NCI-H1436 treated with DMSO at 0.1 percent for 48 hours (cell line): ENCODE measurements at places on chromosomes 16 and 17.

DNA sequence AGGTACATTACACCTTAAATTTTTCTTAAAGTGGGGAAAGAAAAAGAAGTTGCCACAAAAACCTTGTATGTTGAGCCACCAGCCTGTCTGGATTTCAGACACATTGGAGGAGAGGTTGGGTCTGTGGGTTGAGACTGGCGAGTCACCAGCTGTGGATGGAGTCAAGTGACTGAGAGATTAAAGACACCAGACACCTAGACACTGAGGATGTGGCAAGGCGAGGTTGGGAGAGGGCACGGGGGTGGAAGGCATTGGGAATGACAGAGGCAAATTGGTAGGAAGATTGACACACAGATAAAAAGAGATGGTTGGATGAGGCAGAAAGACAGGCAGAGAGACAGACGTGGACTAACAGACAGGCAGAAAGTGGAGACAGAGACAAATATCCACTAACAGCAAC is 49.6 kb downstream of the KCNJ12 start:
- no peak for DNase-seq

- no peak for DNase-seq
Observed at GRCh38 chr17:78722246-78722761, 59.8 kb downstream of the CYTH1 start.

DNA sequence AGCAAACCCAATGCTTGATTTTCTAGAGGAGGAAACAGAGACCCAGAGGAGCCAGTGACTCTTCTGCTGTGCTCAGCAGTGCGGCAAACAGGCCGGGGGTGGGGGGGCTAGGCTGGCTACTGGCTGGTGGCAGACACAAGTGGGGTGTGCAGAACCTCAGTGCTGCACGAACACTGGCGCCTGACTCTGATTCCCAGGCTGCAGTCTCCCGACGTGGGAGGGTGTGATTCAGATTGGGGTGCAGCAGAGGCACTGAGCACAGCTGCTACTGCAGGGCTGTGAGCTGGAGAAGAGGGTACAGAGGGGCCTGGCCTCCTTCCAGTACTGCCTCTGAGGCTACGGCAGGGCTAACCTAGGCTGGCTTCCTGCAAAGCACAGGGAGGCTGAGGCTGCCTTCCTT is 8.1 kb downstream of the RPL19 start:
- DNase-seq, result no peak

DNA sequence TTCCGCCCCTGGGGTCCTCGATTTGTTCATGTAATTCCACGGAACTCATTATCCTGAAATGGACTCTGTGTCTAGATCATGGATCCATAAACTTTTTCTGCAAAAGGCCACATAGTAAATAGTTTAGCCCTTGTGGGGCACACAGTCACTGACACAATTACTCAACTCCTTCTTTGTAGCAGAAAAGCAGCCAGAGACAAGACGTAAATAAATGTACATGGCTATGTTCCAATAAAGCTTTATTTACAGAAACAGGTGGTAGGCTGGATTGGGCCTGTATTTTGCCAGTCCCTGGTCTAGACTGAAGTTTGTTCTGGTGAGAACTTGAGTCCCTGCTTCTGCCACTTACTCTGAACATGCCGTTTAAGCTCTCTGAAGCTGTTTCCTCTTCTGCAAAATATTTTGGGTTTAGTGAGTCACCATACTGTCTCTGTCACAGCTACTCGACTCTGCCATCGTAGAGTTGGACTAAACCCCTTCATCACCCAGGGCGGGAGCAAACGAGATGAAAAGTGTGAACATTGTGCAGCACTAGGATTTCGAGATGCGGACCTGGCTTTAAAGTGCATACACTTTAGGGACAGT is 61.9 kb upstream of the FOXF1 start:
- DNase-seq, result no peak

DNA sequence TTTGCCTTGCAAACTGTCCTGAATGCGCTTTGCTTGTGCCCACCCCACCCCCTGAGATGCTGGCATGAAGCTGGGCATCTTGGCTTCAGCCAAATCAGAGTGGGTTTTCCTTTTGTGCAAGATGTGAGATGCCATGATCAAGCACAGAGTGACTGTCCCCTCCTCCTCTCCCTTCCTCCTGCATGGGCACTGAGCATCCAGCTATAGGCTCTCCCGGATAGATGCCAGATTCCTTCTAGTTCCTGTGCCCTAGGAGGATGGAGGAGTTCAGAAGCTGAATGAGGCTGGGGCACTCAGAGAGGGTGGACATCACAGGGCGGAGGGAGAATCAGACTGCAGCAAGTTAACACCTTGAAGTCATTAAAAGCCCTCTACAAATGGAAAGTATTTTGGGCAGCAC is 384.1 kb upstream of the CCL2 start:
- DNase-seq, result no peak

DNA sequence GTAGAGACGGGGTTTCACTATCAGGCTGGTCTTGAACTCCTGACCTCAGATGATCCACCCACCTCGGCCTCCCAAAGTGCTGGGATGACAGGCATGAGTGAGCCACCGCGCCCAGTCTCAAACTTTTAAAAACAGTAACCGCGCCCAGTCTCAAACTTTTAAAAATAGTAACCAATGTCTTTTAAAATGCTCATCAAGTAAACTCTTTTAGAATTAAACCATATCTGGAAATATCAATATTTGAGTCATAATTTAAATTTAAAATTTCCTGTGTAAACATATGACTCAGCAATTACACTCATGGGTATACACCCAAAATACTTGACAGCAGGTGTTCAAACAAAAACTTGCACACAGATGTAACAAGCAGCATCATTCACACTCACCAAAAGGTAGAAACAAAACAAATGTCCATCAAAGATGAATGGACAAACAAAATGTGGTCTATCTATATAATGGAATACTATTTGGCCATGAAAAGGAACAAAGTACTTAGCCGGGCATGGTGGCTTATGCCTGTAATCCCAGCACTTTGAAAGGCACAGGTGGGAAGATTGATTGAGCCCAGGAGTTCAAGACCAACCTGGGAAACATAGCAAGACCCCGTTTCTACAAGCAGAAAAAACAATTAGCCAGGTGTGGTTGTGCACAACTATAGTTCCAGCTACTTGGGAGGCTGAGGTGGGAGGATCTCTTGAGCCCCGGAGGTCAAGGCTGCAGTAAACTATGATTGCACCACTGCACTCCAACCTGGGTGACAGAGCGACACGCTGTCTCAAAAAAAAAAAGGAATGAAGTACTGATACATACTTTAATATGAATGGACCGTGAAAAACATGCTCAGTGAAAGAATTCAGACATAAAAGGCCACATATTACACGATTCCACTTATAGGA is 20.2 kb downstream of the ENPP7 start:
- DNase-seq, result no peak

- no peak for DNase-seq
Observed at GRCh38 chr16:54431997-54432896, 145.7 kb upstream of the IRX3 start.

DNA sequence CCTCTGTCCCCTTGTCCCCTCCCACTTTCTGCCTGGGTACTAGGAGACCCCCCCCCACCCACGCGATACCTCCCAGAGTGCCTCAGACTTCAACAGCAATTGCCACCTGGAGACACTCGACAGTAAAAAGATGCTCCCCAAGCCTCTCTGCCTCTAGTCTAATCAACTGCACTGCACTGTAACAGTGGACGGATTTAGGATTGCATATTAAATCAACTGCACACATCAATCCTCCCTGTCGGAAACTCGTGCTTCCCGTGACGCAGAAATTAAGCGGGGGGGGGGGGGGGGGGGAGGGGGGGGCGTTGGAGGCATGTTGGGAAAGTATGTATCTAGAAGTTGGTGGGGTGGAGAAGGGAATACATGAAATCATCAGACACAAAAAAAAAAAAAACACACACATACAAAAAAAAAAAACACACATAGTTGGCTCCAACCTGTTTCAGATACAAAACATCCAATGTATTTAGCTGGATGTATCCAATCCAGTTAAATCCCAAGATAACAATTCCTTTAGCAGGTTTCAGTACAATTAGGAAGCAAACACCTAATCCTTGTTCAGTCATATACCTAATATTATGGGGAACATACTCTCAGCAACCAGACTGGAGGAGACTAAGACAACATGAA is 29.7 kb downstream of the FAM222B start:
- DNase-seq, result peak; percentile 76

DNA sequence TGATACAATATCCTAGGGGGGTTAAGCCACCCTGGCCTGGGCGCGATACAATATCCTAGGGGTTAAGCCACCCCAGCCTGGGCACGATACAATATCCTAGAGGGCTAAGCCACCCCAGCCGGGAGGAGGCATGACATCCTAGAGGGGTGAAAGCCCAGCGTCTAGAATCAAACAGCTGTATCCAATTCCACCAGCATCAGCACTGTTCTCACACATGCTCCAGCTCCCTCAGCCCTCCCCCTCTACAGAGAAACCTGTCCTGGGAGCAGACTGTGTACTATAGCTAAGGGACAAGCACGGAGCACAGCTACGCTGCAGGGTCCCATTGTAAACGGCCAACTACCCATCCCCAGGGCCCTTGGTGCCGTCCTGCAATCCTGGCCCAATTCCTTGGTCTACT is 6.2 kb downstream of the GINS2 start:
- no peak for DNase-seq

- no peak for DNase-seq
Observed at GRCh38 chr17:19579192-19579761, 45.6 kb downstream of the SLC47A1 start.

GRCh38 chr17:4893272-4893671 is 6.1 kb upstream of the C17orf107 start:
- DNase-seq, result no peak

- no peak for DNase-seq
Observed at GRCh38 chr17:17484451-17484899, 7.7 kb downstream of the MED9 start.

DNA sequence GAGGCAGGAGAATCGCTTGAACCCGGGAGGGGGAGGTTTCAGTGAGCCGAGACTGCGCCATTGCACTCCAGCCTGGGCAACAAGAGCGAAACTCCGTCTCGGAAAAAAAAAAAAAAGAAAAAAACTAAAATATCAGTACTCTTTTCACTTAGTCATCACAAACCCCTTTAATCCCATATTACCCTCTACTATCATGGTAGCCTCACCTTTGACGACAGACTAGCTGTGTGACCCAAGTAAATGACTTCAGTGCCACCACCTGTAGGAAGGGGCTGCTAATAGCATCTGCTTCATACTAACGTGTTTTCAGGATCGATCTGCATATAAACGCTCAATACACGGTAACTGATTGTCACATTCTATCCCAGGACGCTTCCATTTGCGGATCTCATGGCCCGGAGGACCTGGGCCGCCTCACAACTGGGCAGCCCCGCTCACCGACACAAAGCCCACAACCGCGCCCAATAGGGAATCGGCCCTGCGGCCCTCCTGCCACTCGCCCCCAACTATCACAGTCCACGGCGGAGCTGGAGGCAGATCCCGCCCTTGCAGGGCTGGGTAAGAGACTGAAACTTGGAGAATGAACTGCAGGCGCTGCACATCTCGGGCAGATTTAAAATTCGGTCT is 1.1 kb upstream of the ZNF263 start:
- DNase-seq, result peak; percentile 36

DNA sequence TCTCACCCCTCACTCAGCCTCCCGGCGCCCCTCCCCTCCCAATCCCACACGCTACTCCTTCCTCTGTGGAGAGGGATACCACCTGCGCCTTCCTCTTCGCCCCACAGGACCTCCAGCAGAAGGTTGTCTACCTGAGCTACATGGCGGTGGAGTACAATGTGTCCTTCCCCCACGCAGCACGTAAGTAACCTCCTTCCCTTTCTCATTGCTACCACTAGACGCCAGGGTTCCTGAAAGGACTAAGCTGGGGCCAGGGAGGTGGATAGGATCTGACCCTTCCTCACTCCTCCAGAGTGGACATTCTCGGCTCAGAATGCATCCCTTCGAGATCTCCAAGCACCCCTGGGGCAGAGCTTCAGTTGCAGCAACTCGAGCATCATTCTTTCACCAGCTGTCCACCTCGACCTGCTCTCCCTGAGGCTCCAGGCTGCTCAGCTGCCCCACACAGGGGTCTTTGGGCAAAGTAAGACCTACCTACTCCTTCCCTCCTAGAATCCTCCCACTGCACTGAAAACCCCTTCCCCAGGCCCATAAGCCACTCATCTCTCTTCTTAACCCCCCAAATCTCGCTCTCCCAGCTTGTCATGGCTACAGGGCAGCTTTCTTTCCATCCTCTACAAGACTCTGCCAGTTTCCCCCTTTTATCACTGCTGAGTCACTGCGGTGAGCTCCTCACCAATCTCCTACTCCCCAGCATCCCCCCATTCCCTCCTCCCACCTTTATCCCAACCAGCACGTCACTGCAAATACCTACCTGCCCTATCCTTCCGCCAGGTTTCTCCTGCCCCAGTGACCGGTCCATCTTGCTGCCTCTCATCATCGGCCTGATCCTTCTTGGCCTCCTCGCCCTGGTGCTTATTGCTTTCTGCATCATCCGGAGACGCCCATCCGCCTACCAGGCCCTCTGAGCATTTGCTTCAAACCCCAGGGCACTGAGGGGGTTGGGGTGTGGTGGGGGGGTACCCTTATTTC is 1.5 kb downstream of the CD68 start:
- no peak for DNase-seq

DNA sequence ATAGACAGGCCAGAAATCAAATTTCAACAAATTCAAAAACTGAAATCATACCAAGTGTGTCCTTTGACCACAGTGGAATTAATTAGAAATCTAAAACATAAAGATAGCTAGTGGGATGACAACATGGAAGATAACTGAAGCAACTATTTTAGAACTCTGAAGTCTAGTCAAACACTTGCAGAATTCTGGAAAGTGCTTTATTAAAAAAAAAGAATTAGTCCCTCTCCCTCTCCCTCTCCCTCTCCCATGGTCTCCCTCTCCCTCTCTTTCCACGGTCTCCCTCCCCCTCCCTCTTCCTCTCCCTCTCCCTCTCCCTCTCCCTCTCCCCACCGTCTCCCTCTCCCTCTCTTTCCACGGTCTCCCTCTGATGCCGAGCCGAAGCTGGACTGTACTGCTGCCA is 6.7 kb upstream of the OR4D1 start:
- no peak for DNase-seq

DNA sequence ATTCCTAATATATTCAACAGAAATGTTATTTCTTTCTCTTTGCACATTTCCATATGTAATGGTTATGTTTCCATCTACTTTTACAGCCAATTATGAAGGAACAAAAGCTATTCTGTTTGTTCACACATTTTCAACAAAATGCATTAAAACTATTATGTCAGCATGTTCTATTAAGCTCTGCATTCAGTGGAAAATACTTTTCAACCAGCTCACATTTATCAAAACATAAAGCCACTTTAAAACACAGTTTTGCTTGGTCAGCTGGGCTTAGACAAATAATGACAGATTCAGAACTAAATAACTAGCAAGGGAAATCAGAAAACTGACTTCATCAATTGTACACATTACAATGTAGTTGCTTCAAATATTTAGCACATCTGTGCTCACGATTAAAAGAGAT is 6.9 kb downstream of the SALL1 start:
- no peak for DNase-seq
